T-helper 17 cell (primary cell): ENCODE measurements at places on chromosomes 6 and 20.

GRCh38 chr6:168877821-168878282, 375.8 kb downstream of the THBS2 start:
- no peak for DNase-seq
- peaks cover 6% of the 10 kb centered on the region for H3K4me1 ChIP-seq

- H3K4me1 ChIP-seq, result no peaks in the 10 kb centered on the region
- H3K4me3 ChIP-seq, result no peak overlapping the region
- no peak for DNase-seq
- peaks cover 6% of the 10 kb centered on the region for H3K27me3 ChIP-seq
- H3K36me3 ChIP-seq, result no peaks in the 10 kb centered on the region
These were observed 52.1 kb upstream of the PKIB start for GRCh38 chr6:122558080-122558479.

- DNase-seq, result no peak
- H3K4me1 ChIP-seq, result peaks cover 4% of the 10 kb centered on the region
- H3K4me3 ChIP-seq, result no peak overlapping the region
- no peaks in the 10 kb centered on the region for H3K36me3 ChIP-seq
- no peak overlapping the region for H3K27ac ChIP-seq
These were observed 71.1 kb downstream of the PERP start for GRCh38 chr6:138036111-138036510.

DNA sequence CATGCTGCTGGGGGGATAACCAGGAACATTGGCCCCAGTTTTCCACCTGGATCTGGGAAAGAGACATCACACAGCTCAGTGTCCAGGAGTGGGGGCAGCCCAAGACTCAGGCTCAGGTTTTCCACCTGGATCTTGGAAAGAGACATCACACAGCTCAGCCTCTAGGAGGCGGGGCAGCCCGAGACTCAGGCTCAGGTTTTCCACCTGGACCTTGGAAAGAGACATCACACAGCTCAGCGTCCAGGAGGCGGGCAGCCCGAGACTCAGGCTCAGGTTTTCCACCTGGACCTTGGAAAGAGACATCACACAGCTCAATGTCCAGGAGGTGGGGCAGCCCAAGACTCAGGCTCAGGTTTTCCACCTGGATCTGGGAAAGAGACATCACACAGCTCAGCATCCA, 361.6 kb downstream of the THBS2 start:
- DNase-seq, result no peak
- peaks cover 14% of the 10 kb centered on the region for H3K4me1 ChIP-seq
- H3K27me3 ChIP-seq, result no peaks in the 10 kb centered on the region

- no peaks in the 10 kb centered on the region for H3K4me1 ChIP-seq
- no peak for DNase-seq
- H3K27me3 ChIP-seq, result peaks cover 15% of the 10 kb centered on the region
- no peak overlapping the region for H3K27ac ChIP-seq
- H3K36me3 ChIP-seq, result no peaks in the 10 kb centered on the region
These were observed 9.3 kb upstream of the HBS1L start for GRCh38 chr6:135063926-135064325.

DNA sequence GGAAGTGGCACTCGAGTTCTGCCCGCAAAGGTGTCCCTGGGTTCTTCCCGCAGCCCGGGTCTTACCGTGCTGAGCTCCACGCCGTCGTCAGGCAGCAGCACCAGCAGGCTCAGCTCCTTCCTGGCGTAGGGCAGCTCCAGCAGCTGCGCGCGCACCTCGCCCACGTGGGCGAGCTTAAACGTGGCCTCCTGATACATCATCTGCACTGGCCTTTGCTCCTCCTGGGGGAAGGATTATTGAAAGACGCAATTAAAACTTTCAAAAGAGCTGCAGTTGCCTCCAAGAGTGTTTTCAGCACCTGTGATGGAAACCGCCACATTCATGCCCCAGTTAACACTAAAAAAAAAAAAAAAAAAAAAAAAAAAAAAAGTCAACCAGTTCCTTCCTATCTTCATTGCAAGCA, 11.3 kb downstream of the SERPINB9 start:
- H3K4me1 ChIP-seq, result peaks cover 19% of the 10 kb centered on the region
- DNase-seq, result peak; percentile 68
- no peaks in the 10 kb centered on the region for H3K27me3 ChIP-seq
- H3K4me3 ChIP-seq, result peak overlapping the region; percentile 57
- peaks cover 31% of the 10 kb centered on the region for H3K36me3 ChIP-seq
- H3K27ac ChIP-seq, result peak overlapping the region; percentile 87

GRCh38 chr20:47508278-47508677, 6.6 kb downstream of the NCOA3 start:
- H3K4me1 ChIP-seq, result peaks cover 40% of the 10 kb centered on the region
- no peak for DNase-seq
- H3K27ac ChIP-seq, result peak overlapping the region; percentile 65
- no peaks in the 10 kb centered on the region for H3K27me3 ChIP-seq
- no peaks in the 10 kb centered on the region for H3K36me3 ChIP-seq

- no peak for DNase-seq
- no peak overlapping the region for H3K27ac ChIP-seq
- H3K4me3 ChIP-seq, result no peak overlapping the region
- H3K4me1 ChIP-seq, result no peaks in the 10 kb centered on the region
- H3K27me3 ChIP-seq, result peaks cover 6% of the 10 kb centered on the region
- H3K36me3 ChIP-seq, result no peaks in the 10 kb centered on the region
These were observed 7.1 kb upstream of the MYLK2 start for GRCh38 chr20:31811796-31812728.
